CD4-positive, alpha-beta T cell treated with Interleukin-4 for 4 hours (primary cell): ENCODE measurements at places on chromosomes 7 and 10.

- DNase-seq, result no peak
Observed at GRCh38 chr7:117190746-117191435, 132.0 kb downstream of the WNT2 start.

DNA sequence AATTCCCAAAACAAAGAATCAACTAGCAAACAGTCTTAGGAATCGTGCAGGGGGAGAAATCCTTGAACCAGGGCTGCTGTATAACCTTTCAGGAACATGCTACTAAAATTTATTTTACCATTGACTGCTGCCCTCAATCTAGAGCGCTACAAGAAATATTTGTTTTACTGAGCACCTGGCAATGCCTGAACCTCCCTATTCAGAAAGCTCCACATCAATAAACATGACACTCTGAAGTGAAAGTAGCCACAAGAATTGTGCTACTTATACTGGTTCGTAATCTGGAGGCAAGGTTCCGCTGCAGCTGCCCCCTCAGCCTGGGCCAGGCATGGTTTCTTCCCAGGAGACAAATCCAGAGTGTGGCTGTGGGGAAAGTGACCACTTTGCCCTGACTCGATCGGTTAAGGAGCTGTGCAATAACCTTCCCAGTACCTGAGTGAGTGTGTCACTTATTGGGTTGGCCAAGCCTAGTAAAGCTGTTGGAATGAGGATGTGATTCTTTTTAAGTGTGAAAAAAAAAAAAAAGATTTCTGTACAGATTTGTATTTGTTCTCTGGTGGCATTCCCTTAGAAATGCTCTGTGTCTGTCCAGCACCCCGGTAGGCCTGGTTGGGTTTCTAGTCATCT, 7.7 kb downstream of the VWA2 start:
- DNase-seq, result no peak

DNA sequence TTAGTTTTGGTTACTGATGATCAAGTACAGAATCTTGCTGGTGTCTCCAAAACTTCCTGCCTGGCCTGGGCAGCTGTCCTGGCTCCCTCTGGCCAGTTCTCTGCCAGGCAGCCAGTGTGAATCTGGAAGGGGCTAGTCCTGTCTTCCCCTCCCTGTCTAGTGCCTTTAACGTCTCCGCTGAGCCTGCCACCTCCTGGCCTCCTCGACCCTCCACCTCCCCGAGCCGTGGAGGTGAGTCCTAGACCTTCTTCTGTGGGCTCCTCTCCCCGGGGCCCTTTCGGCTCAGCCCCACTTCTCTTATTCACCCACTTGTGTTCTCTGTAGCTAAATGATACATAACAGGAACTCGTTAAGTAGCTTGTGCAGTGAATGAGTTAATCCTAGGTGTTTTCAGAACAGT, 218.2 kb downstream of the MGMT start:
- DNase-seq, result no peak

DNA sequence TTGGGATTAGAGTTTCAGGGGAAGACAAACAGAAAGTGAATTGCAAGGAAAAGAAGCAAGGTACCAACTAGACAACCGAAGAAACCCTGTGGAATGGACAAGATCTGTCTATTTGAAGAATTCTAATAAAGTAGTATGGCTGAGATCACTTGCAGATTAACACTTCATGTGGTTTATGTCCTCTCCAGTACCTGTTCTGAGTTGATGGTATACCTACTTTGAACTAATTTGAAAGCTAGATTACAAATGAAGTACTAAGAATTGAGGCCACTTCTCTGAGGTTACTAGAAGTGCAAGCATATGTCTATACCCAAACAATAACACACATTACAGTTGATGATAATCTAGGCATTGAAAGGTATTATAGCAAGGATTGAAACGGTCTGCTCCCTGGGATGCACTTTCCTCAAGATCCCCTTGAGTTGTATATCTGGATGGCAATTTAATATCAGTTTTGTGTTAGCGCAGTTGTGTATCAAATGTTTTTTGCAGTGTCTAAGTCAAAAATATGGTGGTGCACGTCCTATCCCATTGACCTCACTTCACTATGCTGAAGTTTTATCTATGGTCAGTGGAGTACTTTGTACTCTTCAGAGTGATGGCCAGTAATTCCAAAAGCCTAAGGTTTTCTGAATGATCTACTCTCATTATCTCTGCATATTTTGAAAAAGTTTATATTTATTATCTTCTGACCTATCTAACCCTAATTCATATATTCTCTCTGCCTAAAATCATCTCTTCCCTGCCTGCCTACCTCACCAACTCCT, 25.9 kb downstream of the ZNF277 start:
- DNase-seq, result no peak

DNA sequence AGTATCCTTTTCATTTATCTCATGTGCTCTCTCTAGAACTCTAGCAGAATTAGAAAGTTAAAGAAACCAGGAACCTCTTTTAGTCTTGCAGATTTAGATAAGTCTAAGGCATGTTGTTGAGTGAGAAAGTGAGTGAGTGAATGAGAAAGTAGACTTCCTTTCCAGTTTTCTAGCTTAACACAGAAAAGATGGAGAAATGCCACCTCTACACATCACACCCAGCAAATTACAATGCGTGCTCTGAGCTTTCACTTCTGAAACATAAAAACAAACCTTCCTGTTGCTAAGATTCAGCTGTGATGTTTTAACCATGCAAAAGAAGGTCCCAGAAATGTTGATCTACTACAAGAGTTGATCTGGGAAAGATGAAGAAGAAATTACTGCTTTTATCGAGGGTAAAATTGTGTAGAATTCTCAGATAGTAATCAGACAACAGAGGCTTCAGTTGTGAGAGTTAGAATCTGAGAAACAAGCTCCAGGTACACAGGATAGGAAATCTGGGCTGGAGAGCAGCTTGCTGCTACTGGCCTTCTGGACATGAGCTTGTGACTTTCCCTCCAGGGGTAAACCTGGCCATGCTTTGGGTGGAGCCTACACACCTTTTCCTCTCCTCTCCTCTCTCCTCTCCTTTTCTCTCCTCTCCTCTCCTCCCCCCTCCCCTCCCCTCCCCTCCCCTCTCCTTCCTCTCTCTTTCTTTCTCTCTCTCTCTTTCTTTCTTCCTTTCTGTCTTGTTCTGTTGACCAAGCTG, 4.6 kb downstream of the CYP3A5 start:
- no peak for DNase-seq

DNA sequence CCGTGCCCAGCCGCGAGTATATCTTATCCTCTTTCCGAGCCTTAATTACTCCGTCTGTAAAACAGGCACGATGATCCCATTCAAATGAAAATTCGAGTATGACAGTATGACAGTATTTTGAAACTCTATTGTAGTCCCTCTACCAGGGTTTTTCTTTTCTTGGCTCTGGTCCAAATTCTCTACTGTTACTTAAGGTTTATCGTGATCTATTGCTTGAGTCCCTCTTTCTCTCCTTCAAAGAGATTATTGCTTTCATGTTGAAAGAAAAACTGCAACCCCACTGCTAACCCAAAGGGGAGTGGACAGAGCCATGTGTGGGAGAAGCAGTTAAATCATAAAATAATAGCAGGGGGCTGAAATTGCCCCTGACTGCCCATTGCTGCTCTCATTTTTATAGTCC, 1156.6 kb upstream of the AUTS2 start:
- no peak for DNase-seq

- no peak for DNase-seq
Observed at GRCh38 chr10:126911301-126911700, 6.1 kb downstream of the DOCK1 start.

GRCh38 chr10:61286686-61287085, 166.5 kb downstream of the TMEM26 start:
- DNase-seq, result peak; percentile 40

DNA sequence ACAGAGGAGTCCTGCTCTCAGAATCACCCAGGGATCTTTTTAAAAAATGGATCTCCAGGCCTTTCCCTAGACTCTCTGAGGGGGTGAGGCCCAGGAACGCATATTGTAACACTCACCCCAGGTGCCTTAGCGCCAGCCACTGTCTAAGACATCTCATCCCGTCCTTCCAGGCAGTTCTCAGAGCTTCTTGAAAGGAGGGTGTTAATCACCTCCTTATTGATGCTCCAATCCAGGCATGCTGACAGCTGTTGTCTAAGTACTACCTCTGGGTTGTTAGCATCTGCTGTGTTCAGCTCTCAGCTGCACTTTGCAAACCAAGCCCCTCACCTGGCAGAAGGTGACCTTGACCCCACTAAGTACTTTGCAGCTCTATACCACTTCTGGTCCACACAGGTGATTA, 36.0 kb downstream of the KIAA1549 start:
- DNase-seq, result no peak

- DNase-seq, result no peak
Observed at GRCh38 chr7:101669307-101669706, 40.2 kb upstream of the MYL10 start.

- DNase-seq, result no peak
Observed at GRCh38 chr7:44213877-44214388, 13.2 kb downstream of the YKT6 start.

DNA sequence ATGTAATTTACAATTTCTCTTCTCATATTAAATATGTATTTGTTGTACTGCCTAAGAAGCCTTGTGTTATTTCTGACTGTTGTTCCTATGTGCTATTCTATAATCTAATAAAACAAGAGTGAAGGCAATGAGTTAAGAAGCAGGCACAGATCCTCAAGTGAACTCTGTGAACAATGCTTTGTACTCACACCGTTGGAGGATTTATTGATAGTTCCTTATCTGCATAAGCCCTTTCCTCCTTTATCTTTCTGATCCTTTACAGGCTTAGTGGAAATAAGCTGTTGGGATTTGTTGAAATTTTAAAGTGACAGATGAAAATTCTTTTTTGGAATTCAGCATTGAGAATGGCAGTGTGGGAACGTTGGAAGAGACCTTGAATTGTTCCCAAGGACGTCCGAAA, 329.6 kb upstream of the NPVF start:
- no peak for DNase-seq

DNA sequence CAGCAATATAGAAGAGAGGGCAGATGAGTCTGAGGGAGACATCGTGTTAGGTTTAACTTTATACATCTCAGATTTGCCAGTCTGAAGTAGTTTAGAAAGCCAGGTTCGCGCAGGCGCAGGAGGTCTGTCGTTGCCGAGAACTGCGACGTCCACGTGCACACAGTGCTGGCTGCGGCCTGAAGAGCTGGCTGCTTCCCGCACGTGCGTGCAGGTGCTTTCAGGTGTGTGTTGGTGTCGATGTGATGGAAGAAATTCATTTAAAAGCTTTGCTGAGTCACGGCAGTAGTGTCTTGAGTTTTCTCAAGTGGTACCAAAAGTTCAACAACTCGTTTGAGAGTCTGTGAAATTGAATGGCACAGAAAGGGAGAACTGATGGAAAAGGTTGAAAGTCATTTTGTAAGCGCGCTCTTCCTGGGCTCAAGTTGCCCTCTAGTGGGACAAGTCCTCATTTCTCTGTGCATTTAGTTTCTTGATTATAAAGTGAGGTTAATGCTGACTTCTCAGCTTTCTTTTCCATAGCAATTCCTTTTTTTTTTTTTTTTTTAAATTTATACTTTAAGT, 18.6 kb downstream of the WDR37 start:
- no peak for DNase-seq

- peak; percentile 75 for DNase-seq
Observed at GRCh38 chr7:74289018-74289658, at the start of gene CLIP2. Gene CLIP2, plus strand, starts transcription at chr7:74289407. Its CDS starts 28,140 bp downstream, at chr7:74317547.

DNA sequence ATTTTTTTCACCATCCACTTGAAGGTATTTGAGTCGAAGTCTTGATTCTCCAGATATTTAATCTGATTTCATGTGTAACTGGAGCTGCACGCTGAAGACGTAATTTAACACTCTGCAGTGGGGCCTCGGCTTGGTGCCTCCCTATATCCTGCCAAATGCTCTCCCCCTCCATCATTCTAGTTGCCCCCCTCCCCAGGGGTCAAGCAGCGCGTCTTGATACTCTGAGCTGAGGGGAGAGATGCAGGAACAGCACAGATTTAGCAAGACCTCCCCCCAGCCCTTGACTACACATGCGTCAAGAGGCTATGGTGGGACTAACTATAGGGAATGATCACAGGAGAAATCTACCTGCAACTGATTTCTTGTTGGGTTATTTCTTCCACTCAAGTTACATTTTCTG, 85.8 kb downstream of the PRPF18 start:
- DNase-seq, result no peak

- no peak for DNase-seq
Observed at GRCh38 chr10:78740976-78741915, 327.5 kb upstream of the ZMIZ1 start.

- DNase-seq, result no peak
Observed at GRCh38 chr7:21916629-21917028, 29.1 kb downstream of the CDCA7L start.

GRCh38 chr7:77479536-77480088, 57.5 kb upstream of the PTPN12 start:
- DNase-seq, result no peak

DNA sequence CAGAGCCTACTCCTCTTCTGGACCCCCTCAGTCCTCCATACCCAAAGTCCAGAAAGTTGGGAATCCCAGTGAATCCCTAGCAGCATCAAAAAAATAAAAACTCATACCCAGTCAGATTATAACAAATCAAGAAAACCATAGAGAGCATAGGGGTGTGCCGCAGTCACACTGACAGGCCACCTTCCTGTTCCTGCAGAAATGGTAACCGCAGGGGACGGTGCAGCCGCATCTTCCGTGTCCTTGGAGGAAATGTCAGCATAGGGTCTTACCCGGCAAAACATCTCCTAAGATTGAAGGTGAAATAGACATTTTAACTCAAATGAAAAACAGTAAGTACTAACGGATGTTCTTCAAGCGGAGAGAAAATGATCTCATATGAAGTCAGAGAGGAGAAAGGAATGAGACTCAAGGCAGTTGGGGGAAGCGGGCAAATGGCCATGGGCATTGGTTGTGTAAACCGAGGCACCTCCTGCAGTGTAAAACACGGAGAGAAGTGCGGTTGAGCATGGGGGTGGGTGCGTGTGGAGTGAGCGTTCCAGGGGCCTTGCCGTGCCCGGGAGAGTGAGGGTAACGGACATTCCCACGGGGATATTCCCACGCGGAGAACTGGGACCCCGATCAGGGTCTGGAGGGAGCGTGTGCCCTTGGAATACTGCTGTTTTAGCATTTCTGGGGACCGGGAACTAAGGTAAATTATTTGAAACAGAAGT, 110.8 kb downstream of the NKX6-2 start:
- no peak for DNase-seq

DNA sequence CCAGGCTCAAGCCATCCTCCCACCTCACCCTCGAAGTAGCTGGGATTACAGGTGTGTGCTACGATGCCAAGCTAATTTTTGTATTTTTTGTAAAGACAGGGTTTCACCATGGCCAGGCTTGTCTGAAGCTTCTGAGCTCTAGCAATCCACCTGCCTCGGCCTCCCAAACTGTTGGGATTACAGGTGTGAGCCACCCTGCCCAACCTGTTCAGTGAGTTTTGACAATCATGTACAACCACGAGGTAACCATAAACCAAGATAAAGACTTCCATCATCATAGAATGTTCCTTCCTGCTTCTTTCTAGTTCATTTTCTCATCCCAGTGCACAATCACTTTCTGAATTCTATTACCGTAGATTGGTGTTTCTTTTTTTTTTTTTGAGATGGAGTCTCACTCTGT, 30.5 kb upstream of the MKRN1 start:
- DNase-seq, result no peak

GRCh38 chr7:8210845-8211724, 50.9 kb downstream of the ICA1 start:
- DNase-seq, result no peak

- DNase-seq, result no peak
Observed at GRCh38 chr7:73941836-73942551, 81.0 kb downstream of the TMEM270 start.

- no peak for DNase-seq
Observed at GRCh38 chr10:589961-590680, 99.3 kb downstream of the DIP2C start.
